ENCODE measurements at places on chromosomes 5 and 9. TPM values are rescaled to one million over a fixed set of nuclear protein-coding genes. Genes with fewer than 3 reads are reported as not detected.

CEL gene
- total RNA-seq: 1.3 TPM

- no peaks in the 10 kb centered on the region for H3K27me3 ChIP-seq
- no peak overlapping the region for H3K27ac ChIP-seq
- H3K4me3 ChIP-seq: no peak overlapping the region
- DNase-seq: no peak
Measured at GRCh38 chr5:100232736-100233135, 302.4 kb upstream of the FAM174A start.

PHAX gene
- 51.1 TPM for total RNA-seq

DNA sequence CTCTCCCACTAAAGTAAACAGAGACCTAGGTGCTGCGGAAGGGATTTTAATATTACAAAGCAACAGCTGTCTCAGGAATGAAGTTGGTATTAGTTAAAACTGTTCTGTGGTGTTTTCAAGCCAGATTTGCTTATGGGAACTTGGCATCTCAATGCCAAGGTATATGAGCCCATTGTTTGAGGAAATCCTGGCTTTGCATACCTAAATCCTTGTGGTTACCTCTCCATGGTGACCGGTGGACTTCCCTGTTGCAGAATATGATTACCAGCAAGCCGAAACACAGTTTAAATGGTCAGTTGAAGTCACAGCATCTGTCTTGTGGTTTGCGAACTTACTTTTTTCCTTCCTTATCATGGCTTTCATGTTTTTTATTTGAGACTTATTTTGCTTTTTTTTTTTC lies 62.3 kb upstream of the TXNDC8 start:
- no peaks in the 10 kb centered on the region for H3K4me1 ChIP-seq
- no peak overlapping the region for H3K27ac ChIP-seq
- H3K4me3 ChIP-seq: no peak overlapping the region
- no peak for DNase-seq

DNA sequence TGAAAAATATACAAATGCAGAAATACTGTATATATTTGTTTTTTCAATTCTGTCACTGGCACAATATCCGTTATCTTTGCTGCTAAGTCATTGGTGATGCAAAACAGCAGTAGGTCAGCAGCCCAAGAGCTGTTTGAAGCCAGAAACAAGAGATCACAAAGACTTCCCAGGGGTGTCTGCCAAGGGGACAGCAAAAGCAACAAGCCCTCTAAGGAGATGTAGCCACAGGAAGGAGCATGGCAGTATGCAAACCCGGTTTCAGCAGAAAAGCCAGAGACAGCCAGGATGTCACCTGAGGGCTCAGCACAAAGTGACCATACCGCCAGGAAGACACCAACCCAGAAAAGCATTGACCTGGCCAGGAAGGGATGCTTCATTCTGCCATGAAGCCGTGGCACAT lies 241.5 kb downstream of the ARRDC3 start:
- H3K27ac ChIP-seq: no peak overlapping the region
- no peak for DNase-seq
- peaks cover 14% of the 10 kb centered on the region for H3K4me1 ChIP-seq
- H3K36me3 ChIP-seq: no peaks in the 10 kb centered on the region
- no peak overlapping the region for H3K4me3 ChIP-seq

PGGT1B gene
- total RNA-seq: 38.1 TPM

CDH12 gene
- not detected for total RNA-seq

- no peak overlapping the region for H3K27ac ChIP-seq
- no peak for DNase-seq
Measured at GRCh38 chr5:125554355-125554754, 807.9 kb upstream of the ZNF608 start.

Data from osteocyte (in vitro differentiated cells).